Kidney epithelial cell (primary cell): ENCODE measurements at places on chromosomes 4 and X. TPM values are rescaled to one million over a fixed set of nuclear protein-coding genes. Genes with fewer than 3 reads are reported as not detected.

CHIC1 gene
- total RNA-seq, result 6.2 and 11.8 TPM in 2 replicates

RHOXF2B gene
- not detected in 2 replicates for total RNA-seq

SOX3 gene
- total RNA-seq, result not detected in 2 replicates

SHOX gene
- total RNA-seq, result not detected in 2 replicates

KDM6A gene
- 13.7 and 27.5 TPM in 2 replicates for total RNA-seq

CACNA1F gene
- total RNA-seq, result not detected in 2 replicates

TKTL1 gene
- total RNA-seq, result not detected in 2 replicates

MAGEA1 gene
- total RNA-seq, result not detected in 2 replicates
